ENCODE measurements at places on chromosomes 2 and 18.

- no peak for DNase-seq
Measured at GRCh38 chr2:2798337-2798736, 467.3 kb upstream of the MYT1L start.

DNA sequence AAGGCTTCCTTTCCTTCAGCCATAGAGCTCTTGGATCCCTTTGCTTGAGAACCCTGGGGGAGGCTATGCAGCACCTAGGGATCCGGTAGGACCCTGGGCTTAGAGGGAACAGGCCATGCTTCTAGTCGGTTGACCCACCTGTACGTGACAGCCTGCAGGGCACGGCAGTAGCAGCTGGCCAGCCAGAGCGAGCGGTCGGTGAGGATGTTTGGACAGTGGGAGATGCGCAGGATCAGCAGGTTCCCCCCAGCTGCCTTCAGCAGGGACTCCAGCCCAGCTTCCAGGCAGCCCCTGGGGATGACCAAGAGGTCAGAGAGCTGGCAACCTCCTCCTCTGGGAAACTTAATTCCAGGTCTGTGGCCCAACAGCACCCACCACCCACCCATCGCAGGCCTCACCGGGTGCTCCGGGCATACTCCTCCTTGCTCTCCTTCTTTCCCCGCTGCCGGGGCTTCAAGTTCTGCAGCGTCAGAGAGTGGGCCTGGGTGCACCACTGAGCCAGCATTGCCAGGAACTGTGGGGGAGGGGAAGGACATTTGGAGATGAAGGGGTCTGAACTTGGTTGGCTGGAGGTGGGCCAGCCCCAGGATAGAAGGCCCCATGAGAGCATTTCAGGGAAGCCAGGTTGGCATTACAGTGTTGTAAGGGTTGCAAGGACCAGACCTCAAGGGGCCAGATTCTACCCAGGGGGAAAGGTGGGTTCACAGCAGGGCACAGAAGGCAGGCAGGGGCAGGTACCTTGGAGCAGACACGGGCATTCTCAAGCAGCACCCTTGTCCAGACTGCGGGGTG, 20.5 kb downstream of the FBXO41 start:
- no peak for DNase-seq

DNA sequence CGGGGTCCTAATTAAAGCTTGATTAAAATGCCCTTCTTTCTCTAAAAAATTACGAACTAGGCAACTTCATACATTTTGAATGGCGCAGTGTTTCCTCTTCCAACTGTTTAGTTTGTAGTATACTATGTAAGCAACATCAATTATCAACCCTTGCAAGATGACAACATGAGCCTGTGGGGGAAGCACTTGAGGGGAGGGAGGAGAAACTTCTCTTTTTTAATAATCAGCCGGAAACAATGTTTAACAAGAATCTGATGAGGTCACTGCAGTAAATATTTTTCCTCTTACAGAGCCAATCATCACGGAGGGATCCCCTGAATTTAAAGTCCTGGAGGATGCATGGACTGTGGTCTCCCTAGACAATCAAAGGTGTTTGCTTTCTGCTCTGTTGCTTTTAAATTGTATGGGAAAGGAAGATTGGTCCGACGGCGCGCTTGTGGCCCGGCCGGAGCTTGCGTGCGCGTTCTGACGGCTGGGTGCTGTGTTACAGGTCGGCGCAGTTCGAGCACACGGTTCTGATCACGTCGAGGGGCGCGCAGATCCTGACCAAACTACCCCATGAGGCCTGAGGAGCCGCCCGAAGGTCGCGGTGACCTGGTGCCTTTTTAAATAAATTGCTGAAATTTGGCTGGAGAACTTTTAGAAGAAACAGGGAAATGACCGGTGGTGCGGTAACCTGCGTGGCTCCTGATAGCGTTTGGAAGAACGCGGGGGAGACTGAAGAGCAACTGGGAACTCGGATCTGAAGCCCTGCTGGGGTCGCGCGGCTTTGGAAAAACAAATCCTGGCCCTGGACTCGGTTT, 5.3 kb upstream of the DLX1 start:
- DNase-seq = no peak

GRCh38 chr2:47300609-47301276, 102.2 kb upstream of the MSH2 start:
- DNase-seq = no peak

- no peak for DNase-seq
Measured at GRCh38 chr18:67386032-67386431, 130.5 kb downstream of the DSEL start.

DNA sequence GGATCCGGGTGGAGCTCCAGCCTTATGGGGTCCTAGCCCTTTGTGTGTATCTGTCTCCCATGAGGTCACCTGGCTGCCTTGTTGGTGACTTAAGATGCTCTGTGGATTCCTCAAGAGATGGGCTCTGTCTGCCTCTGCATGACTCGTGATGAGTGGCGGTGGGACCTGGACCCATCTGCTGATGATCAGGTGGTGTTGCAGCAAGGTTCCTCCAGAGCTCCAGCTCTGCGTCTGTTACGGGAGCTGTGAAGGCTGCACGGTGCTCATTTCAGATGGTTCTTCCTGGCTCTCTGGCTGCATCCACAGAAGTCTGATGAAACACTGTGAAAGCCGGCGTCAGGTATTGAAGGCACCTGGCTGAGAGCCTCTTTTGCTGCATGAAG, 2.4 kb downstream of the AGAP1 start:
- DNase-seq = no peak

DNA sequence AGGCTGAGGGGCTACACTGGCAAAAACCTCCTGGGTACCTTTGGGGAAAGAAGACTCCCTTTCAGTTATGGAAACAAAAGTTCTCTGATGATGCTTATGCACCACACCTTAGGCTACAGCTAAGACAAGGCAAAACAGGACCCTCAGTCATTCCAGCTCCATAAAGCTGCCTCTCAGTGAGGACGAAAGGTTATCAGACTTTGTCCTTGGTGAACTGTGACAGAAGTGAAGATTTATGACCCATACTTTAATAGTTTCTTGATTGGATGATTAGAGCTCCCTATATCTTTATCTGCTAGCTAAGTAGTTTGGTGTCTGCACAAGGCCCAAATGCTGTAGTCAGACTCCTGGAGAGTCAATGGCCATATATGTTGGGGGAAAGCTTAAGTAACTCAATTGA, 40.6 kb upstream of the SPRED2 start:
- no peak for DNase-seq

Data from HS-27A (cell line).